ENCODE measurements at places on chromosomes 13 and 19.

DNA sequence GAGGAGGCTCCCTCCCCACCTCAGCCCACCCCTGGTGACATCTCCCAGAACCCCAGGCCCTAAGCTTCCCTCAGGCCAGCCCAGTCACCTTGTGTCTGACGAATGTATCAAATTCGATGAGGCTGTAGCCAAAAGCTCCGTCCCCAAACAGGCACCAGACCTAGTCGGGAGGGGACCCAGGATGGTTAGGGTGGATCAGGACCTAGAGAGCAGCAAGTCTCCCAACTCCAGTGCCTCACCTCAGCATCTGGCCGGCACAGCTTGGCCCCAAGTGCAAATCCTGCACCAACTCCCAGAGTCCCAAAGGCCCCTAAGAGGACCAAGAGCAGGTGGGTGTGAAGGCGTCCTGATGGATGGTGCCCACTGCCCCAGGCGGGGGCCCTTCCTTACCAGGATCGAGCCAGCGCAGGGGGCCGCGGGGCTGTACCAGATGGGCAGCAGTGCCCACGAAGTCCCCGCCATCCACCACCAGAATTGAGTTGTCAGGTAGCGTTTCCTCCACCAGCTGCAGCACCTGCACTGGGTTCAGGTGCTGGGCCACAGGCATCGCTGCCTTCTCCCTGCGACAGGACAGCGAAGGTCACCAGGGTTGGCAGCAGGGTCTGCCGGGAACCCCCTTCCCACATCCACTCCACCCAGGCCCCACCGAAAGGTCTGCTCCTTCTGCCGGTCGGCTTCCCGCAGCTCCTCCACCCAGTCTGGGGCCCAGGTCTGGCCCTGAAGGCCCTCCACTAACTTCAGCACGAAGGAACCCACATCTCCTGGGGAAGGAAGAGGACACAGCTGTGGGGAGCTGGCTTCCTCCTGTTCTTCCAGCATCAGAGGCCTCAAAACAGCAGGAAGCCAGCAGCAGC is 8.8 kb downstream of the SYDE1 start:
- DNase-seq = no peak

DNA sequence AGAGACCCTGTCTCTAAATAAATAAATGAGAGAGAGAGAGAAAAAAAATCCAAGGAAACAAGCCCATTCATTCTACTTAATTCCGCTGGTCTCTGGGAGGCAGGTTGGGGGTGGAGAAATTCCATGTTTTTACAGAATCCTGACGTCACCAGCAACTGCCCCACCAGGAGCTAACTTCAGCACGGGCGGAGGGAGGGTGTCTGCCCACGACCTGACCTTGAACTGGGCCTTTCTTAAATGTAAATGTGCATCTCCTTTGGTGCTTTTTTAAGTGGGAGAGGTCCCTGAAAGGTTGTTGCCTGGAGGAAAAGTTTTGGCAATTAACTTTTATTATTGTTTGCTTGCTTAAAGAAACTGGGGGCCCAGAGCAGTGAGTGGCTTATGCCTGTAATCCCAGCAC is 15.5 kb downstream of the KLF2 start:
- DNase-seq = no peak

DNA sequence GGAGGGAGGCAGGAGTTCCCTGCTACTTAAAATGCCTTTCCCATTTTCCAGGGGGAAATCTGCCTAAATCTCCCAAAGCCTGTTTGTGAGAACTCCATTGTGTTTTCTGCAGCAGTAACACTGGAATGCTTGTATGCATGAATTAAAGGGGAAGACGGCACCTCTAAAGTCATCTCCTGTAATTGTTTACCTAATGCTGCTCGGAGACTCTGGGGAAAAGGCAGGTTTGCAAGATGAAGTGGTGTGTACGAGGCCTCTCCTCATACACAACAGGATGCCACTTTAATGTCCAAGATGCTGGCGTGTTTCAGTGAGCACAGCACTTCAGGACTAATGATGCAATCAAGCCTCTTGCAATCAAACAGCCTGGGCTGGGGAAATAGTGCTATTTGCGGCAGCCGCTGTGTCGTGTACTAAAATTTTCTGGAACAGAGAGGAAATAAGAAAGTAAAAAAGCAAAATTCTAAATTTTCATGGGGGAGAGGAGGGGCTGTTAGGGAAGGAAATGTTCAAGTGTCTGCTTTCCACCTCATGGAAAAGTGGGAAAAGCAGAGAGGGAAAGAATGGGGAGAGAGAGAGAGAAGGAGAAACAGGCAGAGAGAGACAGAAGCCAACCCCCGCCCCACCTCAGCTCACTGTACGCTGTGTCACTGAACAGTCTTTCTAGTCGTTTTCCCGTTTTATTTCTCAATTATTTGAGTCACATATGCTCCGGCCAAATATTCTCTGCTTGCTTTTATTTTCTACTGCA is 32.9 kb downstream of the TSHZ3 start:
- DNase-seq = no peak

DNA sequence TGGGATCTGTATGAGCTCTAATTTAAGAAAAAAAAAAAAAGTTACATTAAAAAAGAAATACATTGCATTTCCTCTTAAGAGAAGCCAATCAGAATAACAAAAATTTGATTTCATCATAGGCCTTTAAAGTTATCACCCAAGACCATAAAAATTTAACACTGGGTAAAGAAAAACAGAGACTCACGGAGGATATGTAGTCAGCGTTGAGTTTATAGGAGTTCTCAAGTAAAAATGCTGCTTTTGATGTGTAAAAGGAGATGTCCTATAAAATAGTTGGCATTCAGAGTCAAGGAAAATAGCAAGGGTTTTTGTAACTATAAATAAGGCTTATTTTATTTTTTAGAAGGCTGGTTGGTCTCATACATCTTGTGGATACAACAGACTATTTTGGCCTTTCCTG is 191.1 kb downstream of the EFNB2 start:
- DNase-seq = no peak

GRCh38 chr19:38298821-38299680 is 5.0 kb upstream of the C19orf33 start:
- DNase-seq = no peak

GRCh38 chr19:35045667-35046300 is 4.3 kb downstream of the HPN start:
- DNase-seq = no peak

- peak; percentile 76 for DNase-seq
Measured at GRCh38 chr19:35869327-35870123, 1.2 kb downstream of the APLP1 start.

- DNase-seq = no peak
Measured at GRCh38 chr13:23605831-23606230, 35.6 kb downstream of the TNFRSF19 start.

GRCh38 chr13:88107570-88107969 is 436.4 kb downstream of the SLITRK5 start:
- no peak for DNase-seq

GRCh38 chr19:45076029-45076850 is at the start of gene ZNF296:
ZNF296 (minus strand) TSS chr19:45076478; CDS start chr19:45076373, 105 bp downstream.
- DNase-seq = peak; percentile 58

DNA sequence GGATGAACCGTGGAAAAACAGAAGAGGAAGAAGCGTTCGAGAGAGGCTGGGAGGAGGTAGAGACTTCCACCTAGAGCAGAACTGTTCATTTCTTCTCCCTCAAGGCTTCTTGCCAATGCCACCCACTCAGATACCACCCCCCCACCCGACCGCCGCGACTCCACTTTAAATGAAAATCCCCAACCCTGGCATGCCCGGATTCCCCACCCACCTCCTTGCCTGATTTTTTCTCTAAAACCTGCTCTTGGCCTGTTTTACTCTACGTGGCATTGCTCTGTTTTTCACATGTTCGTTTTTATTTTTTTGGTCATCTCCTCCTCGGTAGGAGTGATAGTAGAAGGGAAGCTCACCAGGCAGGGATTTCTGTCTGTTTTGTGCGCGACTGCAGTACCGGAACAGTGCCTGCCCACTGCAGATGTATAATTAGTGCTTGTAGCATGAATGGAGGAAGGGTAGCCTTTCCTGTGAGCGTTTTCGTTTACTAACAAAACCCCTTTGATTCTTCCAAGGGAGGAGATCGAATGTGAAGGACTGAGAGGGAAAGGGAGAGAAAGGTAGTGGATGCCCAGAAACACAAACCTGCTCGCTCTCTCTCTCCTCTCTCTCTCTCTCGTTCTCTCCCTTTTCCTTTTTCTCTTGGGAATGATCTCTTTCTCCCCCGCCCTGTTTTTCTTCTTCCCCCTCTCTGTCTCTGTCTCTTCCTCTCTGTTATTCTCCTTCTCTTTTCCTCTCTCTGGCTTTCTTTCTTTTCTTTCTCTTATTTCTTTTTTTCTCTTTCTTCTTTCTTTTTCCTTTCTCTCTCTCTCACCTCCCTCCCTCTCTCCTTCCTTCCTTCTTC is 2.2 kb downstream of the CD70 start:
- DNase-seq = no peak

DNA sequence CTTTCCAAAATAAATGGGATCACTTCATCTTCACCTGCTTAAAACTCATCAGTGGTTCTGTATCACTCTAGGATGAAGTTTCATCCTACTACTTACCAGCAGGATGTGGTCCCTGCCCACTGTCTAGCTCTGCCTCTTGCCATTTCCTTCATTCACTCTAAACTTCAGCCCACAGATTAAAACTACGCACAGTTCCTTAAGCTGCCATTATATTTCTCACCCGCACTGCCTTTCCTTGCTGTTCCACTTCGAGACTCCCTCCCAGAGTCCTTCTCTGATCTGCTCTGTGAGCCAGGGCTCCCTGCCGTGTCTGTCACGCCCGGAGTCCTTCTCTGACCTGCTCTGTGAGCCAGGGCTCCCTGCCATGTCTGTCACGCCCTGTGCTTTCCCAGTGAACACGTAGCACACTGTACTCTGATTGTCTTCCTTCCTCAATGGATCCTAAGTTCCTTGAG is 52.0 kb upstream of the NPAS1 start:
- no peak for DNase-seq

DNA sequence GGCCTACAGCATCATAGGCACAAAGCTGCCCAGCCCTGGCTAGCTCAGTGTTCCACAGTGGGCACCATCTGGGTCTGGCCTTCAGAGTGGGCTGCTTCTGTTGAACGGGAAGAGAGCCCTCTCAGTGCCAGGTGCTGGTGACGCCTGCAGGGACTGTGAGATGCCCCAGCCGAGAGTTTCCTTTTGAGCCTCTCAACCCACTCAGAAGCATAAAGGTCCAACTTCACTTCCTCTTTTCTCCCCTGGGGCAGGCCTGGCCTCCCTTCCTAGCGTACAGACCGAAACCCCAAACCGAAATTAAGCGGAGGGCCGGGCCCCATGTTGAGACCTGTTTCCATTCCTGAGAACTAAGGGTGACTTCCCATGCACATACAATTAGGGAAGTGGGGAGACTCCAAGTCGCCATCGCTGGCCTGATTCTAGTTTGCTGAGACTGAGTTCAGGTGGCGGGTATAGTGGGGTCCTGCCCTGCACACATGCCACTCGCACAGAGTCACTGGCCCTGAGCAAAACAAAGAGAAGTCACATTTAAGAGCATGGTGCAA is 6.9 kb downstream of the RAB8A start:
- DNase-seq = peak; percentile 47

All from stimulated activated CD4-positive, alpha-beta T cell treated with anti-CD3 and anti-CD28 coated beads, TNF-alpha, amount 100 ng/mL, for 48 hours (primary cell).